ENCODE measurements at places on chromosomes 12 and 14.
A peak's percentile ranks its signal among the peaks of the same experiment; 100 is the strongest.

DNA sequence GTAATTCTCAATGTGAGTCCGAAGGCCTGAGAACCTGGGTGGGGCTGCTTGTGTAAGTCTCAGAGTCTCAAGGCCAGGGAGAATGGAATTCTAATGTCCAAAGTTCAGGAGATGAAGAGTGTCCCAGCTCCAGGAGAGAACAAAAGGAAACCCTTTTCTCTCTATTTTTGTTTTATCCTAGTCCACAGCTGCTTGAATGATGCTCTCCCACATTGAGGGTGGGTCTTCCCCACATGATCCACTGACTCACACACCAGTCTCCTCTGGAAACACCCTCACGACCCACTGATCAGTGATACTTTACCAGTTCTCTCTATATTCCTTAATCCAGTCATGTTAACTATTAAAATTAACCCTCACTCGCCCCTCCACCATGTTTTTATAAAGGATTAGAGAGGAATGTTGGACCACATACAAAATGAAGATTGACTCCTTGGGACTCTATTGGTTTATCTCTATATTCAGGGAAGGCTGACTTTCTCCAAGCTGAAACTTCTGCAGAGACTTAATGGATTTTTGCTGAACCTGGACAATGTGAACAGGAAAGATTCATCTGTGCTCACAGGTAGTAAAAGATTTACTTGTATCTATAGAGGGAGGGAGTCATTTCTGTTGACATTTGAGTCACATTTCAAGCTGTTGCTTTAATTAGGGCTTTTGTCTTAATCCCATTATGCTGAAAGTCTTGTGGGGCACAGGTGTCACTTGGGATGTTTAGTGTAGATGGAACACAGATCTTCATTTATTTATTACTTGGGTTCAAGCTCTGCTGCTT, 1061.0 kb upstream of the TMEM132C start:
- no peak for DNase-seq

- DNase-seq = no peak
These were observed 11.2 kb downstream of the BCL2L14 start for GRCh38 chr12:12081836-12082497.

DNA sequence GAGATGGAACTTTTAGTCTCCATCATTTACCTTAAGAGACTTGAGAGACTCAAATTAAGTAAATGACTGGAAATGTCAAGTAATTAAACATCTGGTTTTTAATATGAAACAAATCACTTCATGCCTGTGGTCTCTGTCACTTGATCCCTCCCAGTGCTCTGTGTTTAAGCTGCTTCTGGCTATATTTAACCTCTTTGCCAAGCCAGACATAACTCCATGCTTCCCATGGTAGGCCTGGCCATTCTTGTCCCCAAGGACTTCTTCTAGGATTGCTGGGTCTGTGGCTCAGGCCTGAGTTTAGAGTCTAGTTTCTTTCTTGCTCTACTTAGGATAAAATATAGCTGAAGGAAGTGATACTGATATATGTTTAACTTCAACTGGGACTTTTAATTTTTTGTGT, 1013.6 kb downstream of the FLRT2 start:
- DNase-seq = no peak

GRCh38 chr12:6768990-6769389, 2.8 kb downstream of the PTMS start:
- DNase-seq = no peak

GRCh38 chr14:73223049-73223448, 14.3 kb upstream of the PAPLN start:
- DNase-seq = no peak

- DNase-seq = no peak
These were observed 75.9 kb upstream of the RERGL start for GRCh38 chr12:18165889-18166288.

GRCh38 chr14:96614481-96614881, 112.3 kb downstream of the PAPOLA start:
- DNase-seq = no peak

DNA sequence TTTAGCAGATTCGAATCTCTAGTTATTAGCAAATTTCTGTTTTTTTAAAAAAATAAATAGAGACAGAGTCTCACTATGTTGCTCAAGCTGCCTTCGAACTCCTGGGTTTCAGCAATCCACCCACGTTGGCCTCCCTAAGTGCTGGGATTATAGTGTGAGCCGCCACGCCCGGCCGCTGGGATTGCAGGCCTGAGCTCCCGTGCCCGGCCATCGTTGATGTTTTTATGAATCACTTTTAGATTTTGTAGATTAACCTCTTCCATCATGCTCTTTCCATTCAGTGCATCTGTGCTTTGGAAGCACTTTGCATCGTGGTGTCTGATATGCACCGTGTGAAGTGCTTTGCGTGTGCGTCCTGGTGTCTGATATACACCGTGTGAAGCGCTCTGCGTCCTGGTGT, 20.9 kb downstream of the PGAM5 start:
- DNase-seq = no peak

- no peak for DNase-seq
These were observed 59.6 kb upstream of the GALNT9 start for GRCh38 chr12:132389026-132389425.

- DNase-seq = no peak
These were observed 5.6 kb downstream of the HIP1R start for GRCh38 chr12:122840580-122841513.

- DNase-seq = no peak
These were observed 20.6 kb upstream of the PKP2 start for GRCh38 chr12:32917094-32917611.

DNA sequence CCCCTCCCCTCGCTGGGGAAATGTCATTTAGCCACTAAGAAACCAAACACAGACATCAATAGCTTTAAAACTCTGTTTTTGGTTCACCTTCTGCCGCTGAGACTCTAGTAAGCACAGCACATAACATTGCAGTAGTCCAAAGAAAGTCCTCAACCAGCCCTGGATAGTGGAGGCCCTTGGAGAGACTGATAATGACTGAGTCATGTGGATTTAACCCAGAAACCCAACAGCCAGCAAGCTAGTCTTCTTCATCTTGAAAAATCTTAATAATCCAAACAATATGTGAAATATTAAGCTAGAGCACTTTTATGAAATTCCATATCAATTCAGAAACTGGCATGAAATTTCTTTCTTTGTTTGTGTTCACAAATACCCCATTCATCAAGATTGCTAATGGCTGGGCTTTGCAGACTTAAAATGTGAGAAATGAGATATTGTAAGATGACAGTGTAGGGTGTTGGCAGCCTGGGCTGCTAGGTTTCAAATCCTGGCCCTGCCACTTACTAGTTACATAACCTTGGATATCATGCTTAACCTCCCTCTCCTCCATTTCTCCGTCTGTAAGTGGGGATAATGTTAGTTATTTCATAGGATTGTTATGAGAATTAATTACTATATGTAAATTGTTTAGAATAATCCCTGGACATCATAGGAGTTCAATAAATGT, 40.1 kb downstream of the RERG start:
- no peak for DNase-seq

DNA sequence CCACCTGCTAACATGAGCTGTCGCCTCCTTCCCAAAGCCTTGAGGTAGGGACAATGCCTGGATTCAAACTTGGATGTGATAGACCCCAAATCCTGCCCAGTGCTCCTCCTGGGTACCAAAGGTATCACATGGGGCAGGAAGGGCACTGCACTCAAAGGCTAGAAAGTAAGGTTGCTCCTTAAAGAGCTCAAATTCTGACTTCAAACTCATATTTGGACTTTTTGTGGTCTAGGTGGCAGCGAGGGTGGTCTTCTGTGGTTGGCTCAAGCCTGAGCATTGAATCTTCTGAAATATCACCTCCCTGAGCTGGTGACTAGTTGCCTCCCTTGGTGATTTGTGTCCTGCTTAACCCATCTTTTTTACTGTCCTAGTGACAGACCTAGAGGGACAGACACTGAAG, 8.3 kb upstream of the RNASE4 start:
- no peak for DNase-seq

DNA sequence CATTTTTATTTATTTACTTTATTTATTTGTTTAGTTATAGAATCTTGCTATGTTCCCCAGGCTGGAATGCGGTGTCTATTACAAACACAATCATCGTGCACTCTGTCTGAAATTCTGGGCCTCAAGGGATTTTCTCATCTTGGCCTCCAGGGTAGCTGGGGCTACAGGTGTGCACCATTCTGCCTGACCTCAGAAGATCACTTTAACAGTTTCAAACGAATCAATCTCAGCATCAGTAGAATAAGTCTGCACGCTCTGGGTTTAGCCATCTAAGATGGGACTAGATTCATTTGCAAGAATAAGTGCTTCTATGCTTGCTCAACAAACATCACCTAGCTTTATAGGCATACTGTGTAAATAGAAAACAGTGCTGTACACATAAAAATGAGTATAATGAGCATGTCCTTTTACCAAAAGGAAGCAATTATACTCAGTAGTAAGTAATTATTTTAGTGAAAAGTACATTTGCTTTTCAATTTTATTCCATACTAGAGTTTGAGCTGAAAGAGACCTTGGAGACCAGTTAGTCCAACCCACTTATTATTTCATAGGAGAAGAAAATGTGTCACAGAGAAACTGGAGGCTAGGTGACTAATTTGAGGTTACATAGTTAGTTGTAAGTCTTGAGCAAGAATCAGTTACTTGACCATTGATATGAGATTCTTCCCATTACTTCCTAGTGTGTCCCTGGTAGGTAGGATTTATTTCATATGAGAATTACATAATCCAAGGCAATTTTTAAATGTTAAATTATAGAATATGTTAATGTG, 456.5 kb upstream of the LMO3 start:
- no peak for DNase-seq

GRCh38 chr12:45572114-45572513, 157.4 kb upstream of the ARID2 start:
- DNase-seq = no peak

DNA sequence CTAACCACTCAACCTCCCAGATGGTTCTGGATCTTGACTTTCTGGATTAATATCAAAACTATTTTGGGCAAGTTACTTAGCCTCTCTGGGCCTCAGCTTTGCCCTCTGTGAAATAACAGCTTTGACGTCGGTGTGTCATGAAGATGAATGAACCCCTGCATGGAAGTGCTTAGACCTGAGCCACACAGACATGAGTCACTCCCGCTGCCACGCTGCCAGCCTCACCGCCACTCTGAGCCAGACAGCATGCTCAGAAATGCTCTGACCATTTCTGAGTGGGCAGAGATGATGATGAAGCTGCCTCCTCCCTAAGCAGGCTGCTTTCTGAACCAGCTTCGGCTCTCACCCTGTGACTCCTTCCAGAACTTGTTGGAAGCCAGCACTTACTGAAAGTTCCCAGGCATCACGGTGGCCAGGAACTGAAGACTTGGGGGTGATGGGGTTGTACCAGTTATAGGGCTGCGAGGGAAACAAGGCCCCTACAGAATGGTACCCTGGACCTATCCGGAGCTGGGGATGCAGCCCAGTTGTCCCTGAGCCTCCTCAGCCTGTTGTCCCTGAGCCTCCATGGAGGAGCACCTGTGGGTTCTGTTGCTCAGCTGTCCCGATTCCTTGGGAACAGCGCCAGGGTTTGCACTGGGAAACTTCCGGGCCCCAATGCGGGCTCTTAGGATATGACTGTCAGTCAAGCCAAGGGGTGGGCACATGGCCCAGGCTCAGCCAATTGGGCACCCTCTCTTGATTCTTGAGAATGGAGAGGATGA, 2.0 kb upstream of the CCDC197 start:
- DNase-seq = peak; percentile 31

DNA sequence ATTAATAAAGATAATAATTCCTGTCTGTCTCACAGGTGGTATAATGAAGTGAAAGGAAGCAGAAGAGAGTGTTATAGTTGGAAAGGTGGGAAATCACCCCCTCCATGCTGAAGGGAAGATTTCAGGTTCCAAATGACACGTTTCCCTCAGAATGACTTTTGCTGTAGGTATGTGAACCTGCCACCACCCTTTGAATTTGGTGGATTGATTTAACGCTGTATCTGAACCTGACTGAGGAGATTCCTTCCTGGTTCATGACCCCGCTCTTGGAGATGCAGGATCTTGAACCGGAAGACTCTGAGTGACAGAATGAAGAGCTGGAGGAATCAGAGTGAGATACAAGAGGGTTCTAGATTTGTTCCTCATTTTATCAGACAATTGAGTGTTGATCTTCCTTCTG, 20.3 kb upstream of the EMP1 start:
- no peak for DNase-seq

DNA sequence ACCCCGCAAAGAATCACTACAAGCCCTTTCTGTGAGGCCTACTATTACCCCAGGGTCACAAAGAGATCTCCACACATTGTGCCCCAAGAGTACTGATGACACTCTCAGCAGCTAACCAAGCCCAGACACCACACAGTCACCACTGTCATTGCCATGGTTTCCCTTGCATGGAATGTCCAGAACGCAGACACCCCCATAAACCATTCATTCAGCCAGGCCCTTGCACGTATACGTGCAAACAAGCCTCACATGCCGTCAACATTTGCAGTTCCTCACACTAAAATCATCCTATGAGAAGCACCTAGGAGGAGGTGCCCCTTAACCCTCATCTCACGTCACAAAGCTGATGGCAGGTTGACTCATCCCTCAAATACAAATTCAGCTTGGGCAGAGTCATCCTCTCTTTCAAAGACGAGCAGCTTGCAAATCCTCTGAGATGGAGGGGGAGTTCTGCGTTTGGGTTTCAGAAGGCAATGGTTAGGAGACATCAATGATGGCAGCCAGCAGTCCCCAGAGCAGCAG, 17.1 kb upstream of the KRT77 start:
- DNase-seq = no peak

DNA sequence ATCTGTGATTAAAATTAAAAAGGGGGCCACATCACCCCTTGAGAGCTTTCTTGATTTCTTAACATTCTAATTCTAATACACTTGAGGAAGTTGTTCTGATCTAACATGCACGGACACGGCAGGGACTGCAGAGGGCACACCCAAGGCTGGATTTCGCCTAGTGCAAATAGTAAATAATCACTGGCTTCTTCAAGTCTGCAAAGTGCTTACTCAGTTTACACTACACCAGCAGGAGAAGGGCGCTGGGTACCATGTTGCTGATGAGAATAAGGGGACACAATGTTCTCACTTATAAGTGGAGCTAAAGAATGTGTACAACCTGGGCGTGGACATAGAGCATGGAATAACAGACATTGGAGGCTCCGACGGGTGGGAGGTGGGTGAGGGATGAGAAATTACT, 34.2 kb downstream of the TBX5 start:
- DNase-seq = no peak

- no peak for DNase-seq
These were observed 223.3 kb upstream of the SFSWAP start for GRCh38 chr12:131487388-131488124.

- no peak for DNase-seq
These were observed 5.0 kb downstream of the HDAC7 start for GRCh38 chr12:47814539-47815170.
